Occipital lobe (tissue), 3 donors: ENCODE measurements at places on chromosomes 2 and 18.
A peak's percentile ranks its signal among the peaks of the same experiment; 100 is the strongest.

DNA sequence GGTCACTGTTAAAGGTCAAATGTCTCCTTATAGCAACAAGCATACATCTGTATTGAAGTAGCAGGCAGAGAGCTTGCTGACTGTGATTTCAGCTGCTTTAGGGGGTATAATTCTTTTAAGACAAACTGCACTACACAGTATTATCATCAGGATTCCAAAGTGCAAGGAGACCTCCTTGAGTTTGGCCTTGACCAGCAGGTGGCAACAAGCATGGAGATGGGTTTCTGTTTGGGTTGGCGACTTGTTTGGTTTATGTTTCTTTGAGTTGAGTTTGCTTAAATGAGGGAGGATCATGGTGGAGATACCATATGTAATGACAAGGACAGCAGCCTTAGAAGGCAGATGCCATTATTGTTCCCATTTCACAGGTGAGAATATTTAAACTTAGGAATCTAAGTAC is 681.0 kb upstream of the ID2 start:
- no peak for DNase-seq

GRCh38 chr18:23243178-23243577 is 107.9 kb downstream of the CABLES1 start:
- DNase-seq = no peak

GRCh38 chr2:109444916-109445315 is 168.8 kb downstream of the SEPTIN10 start:
- no peak for DNase-seq

GRCh38 chr2:72788756-72789155 is 37.1 kb downstream of the EXOC6B start:
- DNase-seq = no peak

DNA sequence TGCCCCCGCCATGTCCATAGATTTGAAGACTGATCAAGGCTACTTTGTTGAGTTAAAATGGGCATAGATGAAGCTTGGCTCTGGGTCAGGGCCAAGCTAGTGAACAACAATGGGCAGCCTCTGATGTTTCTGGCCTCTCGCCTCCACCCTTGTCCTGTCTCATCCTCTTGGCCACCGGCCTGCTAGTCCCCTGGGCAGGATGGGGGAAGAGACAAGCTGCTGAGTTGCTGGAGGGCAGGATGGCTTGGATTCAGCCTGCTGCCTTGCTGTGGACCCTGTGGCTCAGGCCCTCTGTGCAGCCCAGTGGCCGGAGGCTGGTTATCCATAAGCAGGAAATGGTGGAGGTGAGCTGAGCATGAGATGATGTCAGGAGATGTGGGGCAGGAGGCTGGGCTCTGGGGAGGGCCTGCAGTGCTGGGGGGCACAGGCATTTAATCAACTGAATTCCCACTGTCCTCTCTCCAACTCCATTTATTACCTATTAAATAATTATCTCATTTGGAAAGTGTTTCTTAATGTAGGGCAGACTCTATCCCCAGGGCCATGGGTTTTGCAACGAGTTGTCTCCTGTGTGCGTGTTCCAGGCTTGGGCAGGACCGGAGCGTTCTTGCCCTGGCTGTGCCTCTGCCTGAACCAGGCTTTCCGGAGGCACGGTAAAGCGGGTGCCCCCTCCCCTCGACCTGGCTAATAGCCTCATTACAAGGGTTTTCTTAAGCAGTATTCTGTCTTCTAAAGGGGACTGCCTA is 122.9 kb downstream of the GLI2 start:
- DNase-seq = peak; percentile 8

- DNase-seq = no peak
Observed at GRCh38 chr2:14336759-14337382, 295.6 kb upstream of the LRATD1 start.

DNA sequence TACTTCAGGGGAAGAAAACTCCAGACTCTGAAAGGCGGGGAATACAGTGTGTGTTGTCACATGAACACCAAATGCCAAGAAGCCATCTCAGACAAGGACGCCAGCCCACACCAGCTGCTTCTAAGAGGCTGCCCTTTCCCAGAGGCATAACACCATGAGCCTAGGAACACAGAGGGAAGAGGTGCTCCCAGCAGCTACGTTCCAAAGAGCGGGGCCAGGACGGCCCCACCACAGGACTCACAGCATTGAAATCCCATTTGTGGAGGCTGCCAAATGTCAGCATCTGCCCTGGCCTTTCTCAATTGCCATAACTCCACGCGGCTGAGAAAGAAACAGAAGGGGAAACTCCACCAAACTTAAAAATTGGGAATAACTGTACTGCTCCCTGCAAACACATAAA is 20.1 kb upstream of the ID2 start:
- DNase-seq = no peak

DNA sequence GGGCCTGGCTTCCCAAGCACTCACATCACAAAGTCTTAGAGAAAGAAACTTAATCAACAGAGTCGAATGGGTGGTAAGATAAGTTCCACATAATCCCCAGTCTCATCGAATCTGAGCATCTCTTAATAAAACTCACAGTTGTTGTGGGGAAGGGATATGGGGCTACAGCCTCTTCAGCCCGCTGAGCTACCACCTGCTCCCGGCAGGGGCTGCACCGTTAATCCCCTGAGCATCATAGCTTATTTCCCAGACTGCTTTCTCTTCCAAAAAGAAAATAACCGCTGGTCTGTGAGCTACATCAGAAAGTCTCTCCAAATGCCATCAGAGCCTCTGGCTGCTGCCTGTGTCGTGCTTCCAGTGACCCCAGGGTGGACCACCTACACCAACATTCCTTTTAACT is 139.4 kb upstream of the CELF4 start:
- no peak for DNase-seq

- no peak for DNase-seq
Observed at GRCh38 chr2:40556293-40556692, 104.4 kb upstream of the SLC8A1 start.

GRCh38 chr2:30147196-30147714 is 448 bp downstream of the YPEL5 start:
- no peak for DNase-seq

DNA sequence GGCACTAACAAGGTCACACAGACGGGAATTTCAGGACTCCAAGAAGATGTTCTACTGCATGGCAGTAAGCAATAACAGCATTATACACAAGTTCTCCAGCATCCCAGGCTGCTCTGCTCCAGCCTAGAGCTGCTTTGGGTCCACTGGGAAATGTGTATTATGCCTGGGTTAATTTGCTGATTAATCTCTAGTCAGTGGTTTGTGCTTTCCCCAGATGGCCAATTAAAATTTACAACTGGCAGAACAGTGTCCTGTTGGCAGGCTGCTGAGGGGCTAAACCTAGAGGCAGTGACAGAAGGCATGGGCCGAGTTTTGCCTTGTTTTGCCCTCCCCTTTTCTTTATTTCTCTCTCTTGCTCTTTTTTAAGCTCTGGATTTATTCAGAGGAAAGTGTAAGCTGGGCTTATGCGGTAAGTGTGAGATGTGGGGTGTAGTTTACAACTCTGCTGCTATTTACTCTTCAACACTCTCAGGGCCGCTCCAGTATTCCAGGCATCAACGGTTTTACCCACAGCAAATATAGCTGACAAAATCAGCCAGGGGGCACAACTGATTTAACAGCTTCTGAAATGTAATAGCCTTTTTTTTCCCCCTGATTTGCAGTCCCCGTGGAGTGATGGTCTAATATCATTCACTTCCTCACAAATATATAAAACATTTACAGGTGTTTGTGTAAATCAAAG is 348.0 kb downstream of the GPD2 start:
- no peak for DNase-seq

DNA sequence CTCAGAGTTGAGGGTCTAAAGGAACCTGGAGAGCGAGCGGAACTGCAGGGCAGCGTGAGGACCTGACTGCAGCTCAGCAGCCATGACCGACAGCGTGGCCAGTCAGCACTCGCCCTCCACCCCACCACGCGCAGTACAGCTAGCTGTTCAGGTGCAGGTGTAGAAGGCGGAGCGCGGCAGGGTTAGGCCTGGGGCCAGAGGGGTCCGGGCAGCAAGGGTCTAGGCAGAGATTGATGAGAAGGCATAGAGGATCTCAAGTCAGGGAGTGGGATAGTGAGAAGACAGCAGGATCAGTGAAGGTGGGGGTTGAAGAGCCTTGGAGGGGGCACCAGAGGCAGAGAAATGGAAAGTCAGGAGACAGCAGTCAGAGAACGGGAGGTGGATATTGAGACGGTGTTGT is 71.0 kb downstream of the STEAP3 start:
- DNase-seq = no peak

DNA sequence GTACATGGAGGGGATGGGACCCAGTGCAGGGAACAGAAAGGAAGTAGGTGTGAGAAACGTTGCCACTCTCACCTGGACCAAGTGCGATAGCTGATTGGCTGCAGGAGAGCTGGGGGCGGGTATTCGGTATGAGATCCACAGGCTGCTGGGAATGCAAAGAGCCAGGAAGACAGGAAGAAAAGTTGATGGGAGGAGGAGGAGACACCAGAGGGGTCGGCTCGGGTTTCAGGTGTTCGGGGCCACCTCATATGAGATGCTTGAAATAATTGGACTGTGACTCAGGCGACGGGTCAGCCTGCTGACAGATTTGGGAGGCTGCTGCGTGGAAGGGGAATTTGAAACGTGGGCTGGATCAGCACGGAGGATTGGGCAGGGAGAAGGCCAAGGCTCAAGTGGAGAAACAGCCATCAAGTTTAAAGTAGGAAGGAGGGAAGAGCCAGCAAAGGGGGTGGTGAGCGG is 65.1 kb downstream of the MRPS9 start:
- DNase-seq = no peak

GRCh38 chr2:103529798-103530502 is 768.1 kb downstream of the TMEM182 start:
- DNase-seq = no peak

- no peak for DNase-seq
Observed at GRCh38 chr2:188610827-188611226, 319.2 kb downstream of the GULP1 start.

DNA sequence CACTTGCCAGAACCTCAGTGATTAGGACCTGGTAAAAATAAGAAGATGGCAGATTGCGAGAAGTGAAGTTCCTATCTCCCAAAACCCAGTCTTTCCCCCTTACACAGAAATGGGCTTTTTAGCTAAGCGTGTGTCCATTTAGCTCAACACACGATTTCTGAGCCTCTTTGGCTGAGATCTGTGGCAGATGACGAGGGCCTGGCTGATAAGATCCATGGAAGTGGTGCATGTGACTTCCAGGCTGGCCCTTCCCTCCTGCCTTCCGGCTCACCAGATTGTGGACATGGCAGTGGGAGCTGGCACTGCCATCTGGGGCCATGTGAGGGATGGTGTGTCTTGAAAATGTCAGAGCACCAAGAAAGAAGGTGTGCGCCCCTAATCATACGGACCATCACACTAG is 41.0 kb upstream of the ZFP36L2 start:
- DNase-seq = no peak

DNA sequence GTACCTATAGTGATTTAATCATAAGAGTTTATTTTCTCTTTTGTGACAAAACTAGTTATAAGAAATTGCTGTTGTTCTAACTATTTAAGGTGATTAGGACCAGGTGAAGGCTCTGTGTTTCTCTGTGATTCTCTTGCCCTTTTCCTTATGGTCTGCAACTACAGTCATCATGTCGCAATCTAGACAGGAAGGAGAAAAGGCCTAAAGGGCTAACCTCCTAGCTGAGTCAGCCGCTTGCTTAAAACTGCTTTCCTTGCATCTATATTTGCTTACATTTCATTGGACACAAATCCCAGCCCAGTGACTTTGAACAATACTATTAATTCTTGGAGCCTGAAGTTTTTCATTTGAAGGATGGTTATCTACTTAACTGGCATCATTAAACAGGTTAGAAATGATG is 93.1 kb downstream of the PIK3C3 start:
- no peak for DNase-seq

- no peak for DNase-seq
Observed at GRCh38 chr18:58361212-58361611, 267.7 kb downstream of the ALPK2 start.

DNA sequence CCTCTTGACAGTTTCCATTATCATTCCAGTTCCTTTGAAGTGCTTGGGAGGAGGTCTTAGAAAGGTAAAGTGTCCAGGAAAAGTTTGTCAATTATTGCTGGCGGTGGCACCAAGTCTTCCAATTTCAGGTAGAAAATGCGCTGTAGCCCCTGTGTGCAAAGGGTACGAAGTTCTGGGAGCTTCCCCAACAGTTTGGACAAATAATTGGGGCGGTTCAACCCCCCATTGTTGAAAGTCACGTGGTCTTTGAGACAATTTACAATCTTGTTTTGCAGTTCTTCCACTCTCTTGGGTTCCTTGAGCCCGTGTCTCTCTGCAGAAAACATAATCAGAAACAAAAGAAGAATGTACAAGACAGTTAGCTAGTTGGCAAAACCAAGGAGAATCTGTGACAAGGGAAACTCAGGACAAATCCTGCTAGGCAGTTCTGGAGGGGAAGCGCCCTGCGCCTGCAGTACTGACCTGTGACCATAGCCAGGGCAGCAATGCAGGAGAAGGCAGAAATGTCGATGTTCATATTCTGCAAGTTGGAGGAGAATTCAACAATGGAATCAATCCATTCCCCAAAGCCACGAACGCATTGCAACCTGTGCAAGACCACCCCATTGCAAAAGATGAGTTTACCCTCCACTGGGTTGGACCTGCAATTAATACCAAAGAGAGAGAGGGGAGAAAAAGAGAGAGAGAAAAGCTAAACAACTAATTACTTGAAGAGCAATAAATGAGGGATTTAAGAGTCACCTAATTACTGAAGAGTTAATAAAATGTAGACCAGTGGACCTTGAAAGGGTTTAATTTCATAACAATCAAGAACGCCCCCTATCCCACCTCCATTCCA is 6.6 kb downstream of the NR4A2 start:
- no peak for DNase-seq

DNA sequence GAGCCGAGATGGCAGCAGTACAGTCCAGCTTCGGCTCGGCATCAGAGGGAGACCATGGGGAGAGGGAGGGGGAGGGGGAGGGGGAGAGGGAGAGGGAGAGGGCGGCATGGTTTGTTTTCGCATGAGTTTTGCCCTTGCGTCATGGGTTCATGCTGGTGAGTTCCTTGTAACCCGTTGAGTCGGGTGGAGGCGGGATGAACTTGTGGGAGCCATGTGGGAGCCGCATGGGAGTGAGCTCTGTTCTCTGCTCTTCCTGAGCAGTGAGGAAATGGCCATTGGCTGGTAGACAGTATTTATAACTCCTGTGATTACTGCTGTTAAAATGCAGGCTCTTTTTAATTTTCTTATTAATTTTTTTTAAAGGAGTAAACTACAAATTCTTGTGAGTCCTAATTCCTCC is 108.0 kb downstream of the CEP192 start:
- no peak for DNase-seq

GRCh38 chr18:48656582-48656981 is 117.8 kb downstream of the CTIF start:
- no peak for DNase-seq
